ENCODE measurements at places on chromosomes 6 and 20.

DNA sequence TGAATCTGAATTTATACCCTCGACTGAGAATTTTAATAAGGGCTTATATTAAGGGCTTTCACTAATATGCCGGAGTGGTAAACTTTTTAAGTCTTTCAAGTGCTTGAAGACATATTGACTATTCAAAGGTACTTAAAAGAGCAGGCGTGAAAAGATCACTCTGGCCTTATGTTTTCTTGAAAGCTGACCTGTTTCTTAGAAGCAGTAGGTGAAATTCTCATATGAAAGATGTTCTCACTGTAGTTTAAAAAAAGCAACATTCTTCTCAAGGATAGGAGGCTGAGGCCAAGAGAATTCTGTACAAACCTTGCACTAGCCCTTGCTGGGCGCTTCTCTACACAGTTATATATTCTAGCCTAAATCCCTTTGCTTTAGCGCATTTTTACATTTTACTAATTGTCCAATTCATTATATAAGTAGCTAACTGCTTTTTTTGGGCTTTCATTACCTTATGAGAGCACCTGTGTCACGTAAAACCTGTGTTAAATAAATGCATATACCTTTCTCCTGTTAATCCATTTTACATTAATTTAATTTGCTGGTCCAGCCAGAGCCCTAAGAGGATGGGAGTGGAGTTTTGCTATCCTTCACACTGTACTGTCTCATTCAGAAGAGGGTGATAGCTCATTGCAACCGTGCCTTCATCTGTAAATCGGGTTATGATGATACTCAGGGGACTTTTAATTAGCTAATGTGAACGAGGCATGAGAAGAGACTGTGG, 59.6 kb upstream of the HFE start:
- no peak for DNase-seq

DNA sequence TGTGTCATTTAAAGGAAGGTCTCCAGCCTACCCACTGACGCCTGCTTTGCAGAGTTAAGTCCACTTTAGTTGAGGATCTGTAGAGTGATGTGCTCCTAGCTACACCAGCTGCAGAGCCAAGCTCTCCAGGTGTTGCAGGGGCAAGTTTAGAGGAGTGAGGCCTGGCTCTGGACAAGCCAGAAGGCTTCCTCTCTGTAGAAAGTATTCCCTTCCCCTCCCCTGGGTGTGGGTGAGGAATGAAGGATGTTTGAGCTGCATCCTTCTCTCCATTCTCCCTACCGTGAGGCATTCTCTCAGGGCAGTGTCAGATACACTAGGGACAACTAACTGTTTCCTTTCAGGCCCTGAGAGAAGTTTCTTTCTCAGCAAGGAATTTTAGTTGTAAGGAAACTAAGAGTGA, 66.5 kb downstream of the ELOVL5 start:
- DNase-seq = no peak

DNA sequence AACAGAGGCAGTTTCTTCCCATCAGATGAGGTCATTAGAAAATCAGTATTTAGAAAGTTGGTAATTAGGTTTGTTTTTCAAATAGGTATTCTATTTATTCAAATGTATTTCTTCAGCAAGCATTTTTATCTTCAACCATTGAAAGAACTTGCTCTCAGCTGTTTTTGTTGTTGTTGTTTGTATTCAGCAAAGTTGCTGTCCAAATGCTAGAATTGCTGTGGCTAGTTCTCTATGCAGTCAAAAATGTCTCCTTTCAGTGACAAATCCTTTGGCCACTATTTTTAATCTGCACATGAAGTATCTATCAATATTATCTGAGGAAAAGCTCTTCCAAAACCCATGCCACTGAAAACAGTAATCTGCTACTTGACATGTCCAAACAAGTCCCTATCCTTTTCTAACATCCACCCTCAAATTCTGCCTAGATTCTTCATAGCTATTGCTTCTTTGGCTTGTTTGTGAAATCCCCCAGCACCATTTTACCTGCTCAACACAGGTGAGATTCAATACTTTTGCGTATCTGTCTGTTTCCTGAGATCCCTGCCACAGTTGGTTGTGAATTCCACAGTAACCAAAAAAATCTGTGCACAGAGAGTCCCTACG, 1005.4 kb downstream of the GRIK2 start:
- DNase-seq = no peak

DNA sequence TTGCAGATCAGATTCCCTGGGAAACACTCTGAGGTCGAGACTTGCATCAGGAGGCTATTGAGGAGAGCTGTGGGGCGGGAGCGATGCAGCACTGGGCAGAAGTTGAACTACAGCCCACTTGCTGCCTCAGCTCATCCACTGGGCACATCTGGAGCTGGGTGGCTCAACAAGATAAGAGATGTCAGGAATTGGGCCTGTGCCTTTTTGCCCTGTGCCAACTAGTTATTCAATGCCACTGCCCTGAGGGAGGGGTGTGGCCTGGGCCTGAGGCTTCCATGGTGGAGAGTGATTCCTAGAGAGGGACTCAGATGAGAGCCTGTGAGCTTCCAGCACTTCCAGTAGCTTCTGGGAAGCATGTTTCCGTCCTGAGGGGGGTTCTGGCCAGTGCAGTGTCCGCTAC, 32.7 kb downstream of the BRPF3 start:
- no peak for DNase-seq

DNA sequence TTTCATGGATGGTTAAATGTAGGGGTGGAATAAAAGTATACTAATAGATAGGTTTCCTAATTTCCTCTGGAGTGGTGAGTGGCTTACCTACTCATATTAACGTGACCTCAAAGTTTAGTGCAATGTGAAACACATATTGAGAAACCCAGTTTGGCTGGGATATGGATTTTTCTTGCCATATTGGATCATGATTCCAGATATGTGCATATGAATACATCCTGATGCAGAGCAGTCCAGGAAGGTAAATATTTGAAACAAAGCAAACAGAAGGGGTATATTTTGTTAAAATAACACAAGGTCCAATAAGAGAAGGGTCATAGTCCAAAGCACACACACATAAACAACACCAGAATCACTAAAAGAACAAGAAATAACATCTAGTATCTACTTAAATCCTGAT, 608.1 kb downstream of the PKHD1 start:
- DNase-seq = no peak

GRCh38 chr6:127212376-127212775, 54.3 kb upstream of the RNF146 start:
- DNase-seq = no peak

GRCh38 chr6:103273048-103273447, 1586.7 kb downstream of the HACE1 start:
- DNase-seq = no peak

DNA sequence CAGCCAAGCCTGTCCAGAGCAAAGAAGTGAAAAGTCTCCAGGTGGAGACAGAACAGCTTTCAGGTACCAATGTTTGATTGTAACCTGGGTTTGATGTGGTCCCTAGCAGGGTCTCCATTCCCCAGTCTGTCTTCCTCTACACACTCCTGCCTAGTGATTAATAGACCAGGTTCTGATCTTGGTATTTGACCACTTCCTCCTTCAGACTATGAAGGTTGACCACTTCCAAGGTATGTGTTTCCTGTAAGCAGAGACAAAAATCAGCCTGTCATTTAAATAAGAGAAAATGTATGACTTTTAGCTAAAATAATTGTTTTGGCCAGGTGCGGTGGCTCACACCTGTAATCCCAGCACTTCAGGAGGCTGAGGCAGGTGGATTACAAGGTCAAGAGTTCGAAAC, 41.8 kb upstream of the TOP1 start:
- DNase-seq = no peak

- DNase-seq = no peak
These were observed 40.7 kb downstream of the MAP3K5 start for GRCh38 chr6:136751522-136751956.

DNA sequence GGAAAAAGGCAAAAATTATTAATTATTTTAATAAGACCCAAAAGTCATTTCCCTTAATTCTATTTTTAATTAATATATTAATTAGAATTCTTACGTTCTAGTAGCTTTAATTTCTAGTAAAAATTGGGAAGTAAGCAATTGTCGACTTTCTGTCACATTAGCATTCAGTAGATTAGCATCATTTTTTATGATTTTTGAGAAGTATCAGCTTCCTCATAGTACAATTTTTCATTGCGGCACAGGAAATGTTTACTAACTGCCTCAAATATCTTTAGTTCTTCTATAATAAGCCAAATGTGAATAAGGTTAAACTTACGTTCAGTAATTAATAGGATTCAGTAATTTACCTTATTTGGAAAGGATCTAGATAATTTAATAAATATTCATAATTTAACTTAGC, 687.4 kb downstream of the EPM2A start:
- no peak for DNase-seq

- DNase-seq = no peak
These were observed 45.7 kb downstream of the PPARD start for GRCh38 chr6:35388030-35388429.

DNA sequence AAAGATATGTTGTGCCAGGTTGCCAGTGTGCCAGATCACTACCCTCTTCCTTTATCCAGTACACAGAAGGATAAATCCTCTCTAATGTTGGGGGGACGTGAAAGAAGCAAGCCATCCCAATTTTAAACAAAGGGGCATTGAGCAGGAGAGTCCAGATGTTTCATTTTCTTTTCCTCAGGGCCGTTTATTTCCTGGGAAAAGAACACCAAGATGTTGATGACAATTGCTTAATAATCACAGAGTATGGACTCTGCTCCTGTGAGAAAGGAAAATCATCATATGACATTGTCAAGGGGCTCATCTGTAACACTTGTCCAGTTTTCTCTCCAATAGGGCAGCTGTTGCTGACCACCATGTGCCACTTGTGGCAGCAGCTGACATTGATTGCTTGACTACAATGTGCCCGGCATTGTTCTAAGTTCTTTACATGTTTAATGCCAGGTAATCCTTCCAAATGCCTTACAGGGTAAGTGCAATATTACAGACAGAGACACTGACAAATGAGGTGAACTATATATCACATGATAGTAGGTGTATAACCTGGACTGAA, 161.4 kb downstream of the CD109 start:
- no peak for DNase-seq

DNA sequence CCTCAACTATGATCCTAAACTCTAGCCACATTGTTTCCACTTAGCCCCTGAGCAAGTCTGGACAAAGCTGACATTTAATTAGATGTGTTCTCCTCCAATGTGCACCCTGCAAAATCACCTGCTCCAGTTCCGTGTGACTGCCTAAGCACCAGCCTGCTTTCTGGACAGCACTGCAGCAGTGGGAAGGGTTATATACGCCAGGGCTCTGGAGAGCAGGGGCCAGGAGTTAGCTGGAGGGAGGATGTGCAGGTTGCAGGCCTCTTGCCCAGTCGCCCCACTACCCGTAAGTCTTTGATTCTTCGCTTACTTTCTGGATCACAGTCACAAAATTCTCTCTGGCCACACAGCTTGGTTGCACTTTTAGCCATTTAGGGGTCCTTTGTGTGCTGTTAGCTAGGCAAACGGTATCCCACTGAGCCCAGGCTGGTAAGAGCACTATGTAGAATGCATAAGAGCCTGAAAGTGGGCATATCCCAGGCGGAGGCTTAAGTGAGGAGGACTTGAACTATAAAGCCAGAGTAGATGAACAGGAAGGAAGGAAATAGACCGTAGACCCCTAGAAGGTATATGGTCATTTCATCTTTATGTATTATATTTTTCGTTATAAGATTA, 10.7 kb upstream of the PLEKHG1 start:
- DNase-seq = no peak

GRCh38 chr20:38426006-38426897, 8.9 kb downstream of the SNHG17 start:
- no peak for DNase-seq

DNA sequence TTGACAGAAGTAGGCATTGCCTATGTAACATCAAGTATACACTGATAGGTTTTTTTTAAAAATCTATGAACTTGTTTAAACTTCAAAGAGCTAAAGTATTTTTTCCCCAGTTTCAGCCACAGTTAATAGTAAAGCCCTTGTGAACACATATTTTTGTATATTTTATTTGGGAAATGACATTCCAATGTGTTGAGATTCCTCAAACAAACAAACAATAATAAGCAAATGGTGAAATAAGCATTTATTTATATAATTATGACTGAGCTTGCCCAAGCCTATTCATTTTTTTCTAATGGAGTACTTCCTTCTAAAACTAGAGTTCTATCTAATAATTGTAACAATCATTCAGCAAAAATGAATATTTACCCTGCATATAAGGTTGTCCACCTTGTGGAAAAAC, 12.5 kb downstream of the SYCP2 start:
- DNase-seq = no peak

- DNase-seq = no peak
These were observed 84.7 kb upstream of the GJE1 start for GRCh38 chr6:142047934-142048592.
